Prostate gland (tissue), 2 donors: ENCODE measurements at places on chromosomes 4 and X.

- no peak for DNase-seq
Observed at GRCh38 chr4:176441594-176441993, 121.8 kb downstream of the SPCS3 start.

DNA sequence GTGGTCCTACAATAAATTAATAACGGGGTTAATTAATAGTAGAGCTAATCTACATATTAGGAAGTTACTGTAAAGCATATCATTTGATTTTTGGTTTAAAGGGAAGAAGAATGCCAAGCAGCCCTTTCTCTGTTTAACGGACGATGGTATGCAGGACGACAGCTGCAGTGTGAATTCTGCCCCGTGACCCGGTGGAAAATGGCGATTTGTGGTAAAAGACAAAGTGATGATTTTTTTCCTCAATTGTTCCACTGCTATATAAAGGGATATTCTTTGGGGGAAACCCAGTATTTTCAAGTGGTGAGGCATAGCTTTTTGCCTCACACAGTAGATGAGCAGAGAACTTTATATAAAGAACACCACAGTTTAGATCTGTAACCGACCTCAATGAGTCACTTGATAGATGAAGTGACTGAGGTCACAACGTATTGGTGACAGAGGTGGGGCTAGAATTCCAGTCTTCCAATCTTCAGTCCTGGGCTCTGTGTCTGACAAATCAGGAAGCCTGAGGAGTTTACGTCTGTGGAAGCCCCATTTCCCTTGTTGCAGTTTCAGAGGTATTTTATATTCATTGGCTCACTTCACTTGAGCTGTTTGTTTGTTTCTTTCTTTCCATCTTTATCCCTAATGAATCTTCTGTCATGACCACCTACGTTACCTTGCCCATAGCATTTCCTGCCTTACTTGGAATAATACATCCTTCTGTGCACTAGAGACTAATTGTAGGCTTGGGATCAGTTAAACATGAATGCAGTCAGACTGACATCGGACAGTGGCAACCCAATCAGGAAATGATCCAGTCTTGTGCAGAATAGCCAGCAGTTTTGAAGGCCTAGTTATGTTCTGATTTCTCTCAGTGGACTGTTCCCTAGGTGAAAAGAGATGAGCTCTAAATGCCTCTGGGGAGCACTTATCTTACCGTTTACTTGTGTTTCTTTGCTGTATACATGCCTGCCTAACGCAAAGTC, 30.1 kb downstream of the ZRSR2 start:
- DNase-seq, result no peak

DNA sequence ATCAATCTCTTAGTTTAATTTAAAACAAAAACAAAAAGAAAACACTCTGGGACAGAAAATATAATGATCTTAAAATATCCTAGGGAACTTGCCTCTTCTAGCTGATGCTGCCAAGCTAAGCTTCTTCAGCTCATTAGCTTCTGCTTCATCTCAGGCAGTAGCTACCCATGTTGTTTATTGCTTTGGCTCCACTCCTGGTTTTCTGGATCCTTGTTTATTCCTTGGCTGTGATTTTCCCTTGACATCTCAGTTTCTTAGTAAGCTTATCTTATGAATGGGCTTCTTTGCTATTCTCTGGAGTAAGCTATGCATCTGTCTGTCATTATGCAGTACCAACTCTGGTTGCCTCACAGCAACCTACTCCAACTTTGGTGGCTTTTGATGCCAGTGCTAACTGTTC, 5.1 kb upstream of the MTHFD2L start:
- no peak for DNase-seq

DNA sequence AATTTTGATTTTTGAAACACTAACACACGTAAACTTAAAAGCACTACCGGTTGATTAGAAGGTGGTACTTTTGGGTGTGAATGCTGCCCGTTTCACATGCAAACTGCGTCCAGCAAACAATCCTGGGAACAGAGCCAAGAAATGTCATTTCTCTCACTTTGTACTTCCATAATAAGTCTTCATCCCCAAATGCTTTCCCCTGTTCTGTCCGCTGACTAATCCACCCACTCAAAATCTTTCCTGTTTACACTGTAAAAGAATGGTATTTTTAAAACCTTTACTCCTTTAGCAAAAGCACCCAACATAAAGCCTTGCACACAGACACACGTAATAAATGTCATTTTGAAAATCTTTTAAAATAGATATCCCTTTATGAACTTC, 39.1 kb upstream of the PDLIM5 start:
- peak; percentile 8 for DNase-seq

GRCh38 chr4:110627977-110628662, 5.2 kb upstream of the PITX2 start:
- no peak for DNase-seq

DNA sequence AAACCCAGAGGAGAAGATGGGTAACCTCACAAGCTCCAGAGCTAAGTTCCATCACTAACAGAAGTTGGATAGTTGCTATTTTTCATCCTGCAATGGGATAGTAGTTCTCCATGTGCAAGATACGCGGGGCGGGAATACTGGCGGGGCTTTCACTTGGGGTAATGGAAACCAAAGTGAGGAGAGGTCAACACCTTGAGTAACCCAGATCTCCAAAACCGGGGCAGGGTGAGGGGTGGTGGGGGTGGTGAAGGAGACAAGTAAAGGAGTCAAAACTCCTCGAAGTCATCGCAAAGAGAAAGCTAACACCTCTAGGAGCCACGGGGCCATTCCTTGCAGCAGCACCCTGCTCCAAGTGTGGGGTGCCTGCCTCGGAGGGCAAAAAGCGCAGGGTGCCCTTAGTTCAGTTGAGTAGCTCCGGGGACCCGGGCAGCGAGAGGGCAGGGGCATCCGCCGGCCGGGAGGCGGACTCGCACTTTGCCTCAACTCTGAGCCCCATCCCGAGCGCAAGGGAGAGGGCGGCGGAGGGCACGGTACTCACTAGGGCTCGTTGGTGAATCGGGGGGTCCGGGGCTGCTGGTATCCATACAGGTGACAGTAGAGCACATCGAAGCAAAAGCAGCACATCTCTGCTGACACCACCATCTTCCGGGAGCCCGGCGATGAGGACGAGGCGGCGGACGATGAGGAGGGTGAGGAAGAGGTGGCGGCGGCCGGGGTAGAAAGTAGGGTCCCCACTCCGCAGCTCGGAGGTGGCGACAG, 645 bp downstream of the AMMECR1 start:
- peak; percentile 5 for DNase-seq

DNA sequence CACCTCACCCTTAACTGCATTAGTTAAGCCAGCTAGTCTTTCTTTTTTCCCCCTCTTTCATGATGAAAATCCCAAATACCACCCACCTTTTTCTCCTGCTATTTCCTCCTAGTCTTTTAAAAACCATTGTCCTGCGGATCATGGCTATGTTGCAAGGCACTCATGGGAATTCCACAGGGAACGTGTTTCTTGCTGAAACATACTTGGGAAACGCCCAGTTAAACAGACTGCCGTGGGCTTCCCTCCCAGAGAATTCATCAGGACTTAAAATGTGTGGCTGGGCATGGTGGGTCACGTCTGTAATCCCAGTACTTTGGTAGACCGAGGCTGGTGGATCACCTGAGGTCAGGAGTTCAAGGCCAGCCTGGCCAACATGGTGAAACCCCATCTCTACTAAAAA, 32.2 kb downstream of the XG start:
- no peak for DNase-seq

DNA sequence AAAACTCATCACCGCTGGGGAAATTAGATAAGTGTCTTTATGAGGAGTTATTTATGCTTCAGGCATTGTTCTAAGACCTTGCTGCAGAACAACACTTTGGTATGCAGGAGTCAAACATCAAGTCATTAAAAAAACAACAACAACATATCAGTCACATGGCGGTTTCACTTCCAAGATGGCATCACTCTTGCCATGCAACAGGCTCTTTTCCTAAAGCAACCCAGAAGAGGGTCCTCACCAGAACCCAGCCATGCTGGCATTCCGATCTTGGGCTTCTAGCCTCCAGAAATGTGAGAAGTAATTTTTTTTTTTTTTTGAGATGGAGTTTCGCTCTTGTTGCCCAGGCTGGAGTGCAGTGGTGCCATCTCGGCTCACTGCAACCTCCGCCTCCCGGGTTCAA, 8.7 kb upstream of the RBMX start:
- no peak for DNase-seq

DNA sequence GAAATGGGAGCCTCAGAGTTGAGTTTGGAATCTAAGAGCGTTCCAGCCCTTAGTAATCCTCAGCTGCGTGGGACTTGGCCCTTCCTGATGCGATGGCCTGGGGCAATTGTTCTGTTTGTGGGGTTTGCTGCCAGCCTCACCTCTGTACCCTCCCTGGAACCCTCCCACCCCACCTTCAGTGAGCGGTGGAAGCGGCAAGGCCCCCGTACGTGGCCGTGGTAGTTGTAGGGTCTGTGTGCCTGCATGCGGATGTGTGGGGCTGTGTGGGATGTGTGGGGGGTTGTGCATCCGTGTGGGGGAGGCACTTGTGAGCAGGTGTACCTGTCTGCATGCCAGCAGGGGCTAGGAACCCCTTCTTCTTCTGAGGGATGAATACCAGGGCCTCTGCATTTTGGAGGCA, 65.4 kb upstream of the ADRA2C start:
- no peak for DNase-seq

GRCh38 chr4:6523251-6523650, 50.8 kb upstream of the PPP2R2C start:
- no peak for DNase-seq

- no peak for DNase-seq
Observed at GRCh38 chr4:189613207-189613606, 327.5 kb upstream of the FRG1 start.

GRCh38 chrX:137236837-137237236, 203.0 kb upstream of the GPR101 start:
- DNase-seq, result no peak
